ENCODE measurements at places on chromosomes 16 and 17.

- no peak for DNase-seq
Observed at GRCh38 chr16:12262454-12263180, 286.1 kb downstream of the SNX29 start.

DNA sequence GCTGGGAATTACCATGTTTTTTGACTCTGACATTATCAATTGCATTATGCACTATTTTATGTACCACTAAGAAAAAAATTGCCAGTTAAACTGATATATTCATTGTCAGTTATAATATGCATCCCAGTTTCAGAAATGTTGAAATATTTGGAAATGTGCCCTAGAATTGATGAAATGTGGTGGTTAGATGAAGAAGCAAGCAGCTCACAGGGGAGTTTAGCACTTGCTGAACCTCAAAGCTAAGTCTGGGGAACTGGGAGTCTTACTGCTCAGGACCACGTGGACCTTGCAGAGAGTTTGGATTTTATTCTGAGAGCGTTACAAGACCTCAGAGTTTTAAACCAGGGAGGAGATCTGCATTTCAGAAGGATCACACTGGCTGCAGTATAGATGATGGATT lies 67.9 kb downstream of the TNRC6C start:
- no peak for DNase-seq

- no peak for DNase-seq
Observed at GRCh38 chr16:87330646-87331045, 13.5 kb upstream of the C16orf95 start.

DNA sequence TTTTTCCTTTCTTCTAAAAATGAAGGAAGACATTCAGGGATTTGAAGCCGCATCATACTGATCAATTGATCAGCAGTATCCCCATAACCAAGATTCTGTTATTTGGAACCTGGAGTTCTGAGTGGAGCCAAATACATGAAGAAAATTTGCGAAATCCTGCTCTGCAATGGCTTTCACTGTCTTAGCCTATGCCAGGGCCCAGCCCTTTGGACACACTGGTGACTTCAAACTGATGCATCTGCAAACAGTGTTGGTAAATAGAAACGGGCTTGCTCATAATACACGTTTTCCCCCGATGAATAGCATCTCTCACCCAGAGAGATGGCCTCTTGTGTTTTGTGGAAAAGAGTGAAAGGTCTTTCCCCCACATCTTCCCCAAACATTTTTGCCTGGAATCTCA lies 87.6 kb upstream of the TOX3 start:
- no peak for DNase-seq

GRCh38 chr17:18978655-18979054 lies 25.9 kb downstream of the FAM83G start:
- no peak for DNase-seq

GRCh38 chr17:76562734-76563148 lies 22.9 kb downstream of the PRCD start:
- peak; percentile 59 for DNase-seq

- DNase-seq: no peak
Observed at GRCh38 chr17:79406316-79406715, 204.5 kb downstream of the RBFOX3 start.

GRCh38 chr17:40072040-40072734 lies 9.4 kb downstream of the THRA start:
- DNase-seq: peak; percentile 77

DNA sequence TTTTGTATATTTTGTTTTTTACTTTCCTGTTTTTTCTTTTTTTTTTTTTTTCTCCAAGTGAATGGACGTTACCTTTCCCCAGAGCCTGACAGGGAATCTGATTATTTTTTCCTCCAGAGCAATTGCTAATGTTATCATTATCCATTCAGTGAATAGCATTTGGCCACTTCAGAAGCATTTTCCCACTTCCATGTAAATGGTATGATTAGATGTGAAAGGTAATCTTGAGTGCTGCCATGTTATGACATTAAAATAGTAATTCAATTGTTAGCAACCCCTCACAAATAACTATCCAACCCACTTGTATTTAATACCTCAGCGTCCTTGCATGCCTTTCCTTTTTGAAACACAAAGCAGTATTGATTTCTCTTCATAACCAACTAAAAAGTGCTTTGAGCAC lies 1243.8 kb downstream of the CDH8 start:
- no peak for DNase-seq

DNA sequence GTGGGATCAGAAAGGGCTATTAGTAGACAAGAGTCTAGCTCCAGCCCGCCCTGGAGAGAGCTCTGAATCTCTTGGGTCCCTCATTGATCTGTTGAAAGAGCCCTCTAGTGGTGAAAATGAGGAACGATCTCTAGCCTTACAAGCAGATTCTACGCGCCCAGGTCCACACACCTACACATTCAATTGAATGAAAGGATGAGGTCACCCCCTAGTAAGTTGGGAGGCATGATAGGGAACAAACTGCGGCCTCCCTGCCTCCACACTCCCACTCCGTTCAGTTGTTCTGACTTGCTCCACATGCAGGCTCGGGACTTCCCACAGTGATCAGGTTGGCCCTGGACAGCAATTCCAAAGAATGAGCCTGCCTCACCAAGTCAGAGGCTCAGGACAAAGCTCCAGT lies 2.9 kb upstream of the CACNG3 start:
- DNase-seq: peak; percentile 65

GRCh38 chr17:48550502-48551213 lies 5.7 kb upstream of the HOXB2 start:
- DNase-seq: peak; percentile 56

DNA sequence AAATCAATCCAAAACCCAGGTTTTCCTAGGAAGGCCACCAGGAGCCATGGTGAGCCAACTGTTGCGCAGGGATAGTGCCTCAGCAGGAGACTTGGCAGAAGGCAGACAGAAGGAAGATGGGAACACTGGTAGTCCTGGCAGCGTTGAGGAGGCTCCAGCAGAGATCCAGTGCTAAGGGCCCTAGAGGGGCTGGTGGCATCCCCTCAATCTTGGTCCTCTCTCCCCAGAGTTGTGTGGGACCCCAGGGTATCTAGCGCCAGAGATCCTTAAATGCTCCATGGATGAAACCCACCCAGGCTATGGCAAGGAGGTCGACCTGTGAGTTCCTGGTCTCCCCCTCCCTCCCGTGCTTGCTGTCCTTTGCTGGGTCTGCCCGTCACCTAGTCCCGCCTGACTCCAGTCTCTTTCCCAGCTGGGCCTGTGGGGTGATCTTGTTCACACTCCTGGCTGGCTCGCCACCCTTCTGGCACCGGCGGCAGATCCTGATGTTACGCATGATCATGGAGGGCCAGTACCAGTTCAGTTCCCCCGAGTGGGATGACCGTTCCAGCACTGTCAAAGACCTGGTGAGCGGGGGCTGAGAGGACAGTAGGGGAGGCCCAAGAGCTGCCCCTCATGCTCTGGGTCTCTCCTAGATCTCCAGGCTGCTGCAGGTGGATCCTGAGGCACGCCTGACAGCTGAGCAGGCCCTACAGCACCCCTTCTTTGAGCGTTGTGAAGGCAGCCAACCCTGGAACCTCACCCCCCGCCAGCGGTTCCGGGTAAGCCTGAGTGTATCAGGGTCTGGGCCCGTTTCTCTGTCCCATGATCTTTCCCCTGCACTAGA lies 5.7 kb downstream of the CFAP119 start:
- DNase-seq: no peak

DNA sequence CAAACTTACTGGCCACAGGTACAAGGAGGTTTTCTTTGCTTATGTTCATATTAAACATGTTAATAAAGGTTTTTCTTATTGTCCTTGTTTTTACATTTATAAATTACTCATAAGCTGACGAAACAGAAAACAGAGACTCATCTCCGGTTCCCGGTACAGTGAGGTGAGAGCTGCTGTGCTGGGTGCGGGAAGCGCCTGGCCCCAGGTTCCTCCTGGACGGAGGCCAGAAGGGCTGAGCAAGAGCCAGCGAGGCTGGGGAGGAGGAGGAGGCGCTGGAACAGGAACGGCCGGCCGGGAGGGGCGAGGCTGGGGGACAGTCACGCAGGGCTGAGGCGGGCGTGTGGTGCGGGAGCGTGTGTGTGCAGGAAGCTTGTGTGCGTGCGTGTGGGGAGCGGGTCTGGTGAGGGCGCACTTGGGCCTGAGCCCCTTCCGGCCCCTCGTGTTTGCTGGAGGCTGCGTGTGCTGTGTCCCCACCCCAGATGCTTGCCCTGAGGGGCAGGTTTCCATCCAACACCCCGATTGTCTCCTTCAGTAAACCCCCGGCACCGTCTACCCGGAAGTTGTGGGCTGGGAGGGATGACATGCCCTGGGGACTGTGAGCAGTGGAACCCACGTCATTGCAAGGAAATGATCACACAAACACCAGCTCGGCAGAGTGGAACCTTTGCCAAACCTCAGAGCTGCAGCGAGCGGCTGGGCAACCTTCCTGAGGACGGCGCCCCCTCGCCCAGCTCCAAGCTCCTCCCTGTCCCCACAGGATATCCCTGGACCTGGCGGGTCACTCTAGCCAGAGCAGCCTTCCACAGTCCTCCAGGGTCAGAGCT lies 19.5 kb downstream of the CD7 start:
- DNase-seq: peak; percentile 85

GRCh38 chr17:8482546-8482945 lies 46.9 kb downstream of the NDEL1 start:
- no peak for DNase-seq

DNA sequence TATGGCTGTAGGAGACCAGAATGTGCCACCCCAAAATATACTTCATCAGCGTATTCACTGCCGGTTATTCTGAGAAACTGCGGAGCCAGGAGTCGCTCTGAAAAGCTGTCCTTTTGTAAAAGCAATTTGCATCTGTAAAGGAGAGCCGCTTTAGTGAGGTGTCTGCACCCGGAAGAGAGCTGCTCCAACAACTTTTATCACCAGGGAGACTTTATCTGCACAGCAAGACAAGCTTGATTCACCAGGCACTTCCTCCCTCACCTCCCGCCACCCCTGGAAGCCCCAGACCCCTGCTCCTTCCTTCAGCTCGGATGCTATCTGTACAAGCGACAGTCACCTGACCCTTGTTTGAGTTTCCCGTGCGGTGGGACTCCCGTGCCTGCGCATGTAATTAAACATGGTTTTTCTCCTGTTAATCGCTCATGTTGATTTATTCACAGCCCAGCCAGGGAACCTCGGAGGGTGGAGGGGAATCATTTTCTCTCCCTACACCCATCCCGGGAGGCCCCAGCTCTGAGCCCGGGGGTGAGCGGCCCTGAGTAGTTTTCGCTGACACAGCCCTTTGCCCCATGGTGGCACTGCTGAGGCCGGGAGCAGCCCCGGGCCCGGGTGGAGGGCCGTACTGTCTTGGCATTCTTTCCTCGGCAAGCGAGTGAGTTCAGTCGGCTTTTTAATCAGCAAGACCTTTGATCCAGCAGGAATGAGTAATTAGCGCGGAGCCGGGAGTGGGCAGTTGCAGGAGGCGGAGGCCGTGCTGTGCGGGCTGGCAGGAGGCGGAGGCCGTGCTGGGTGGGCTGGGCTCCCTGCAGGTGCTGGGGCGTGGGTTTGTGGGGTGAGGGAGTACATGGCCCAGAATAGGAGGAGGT lies 222.7 kb upstream of the CIBAR2 start:
- no peak for DNase-seq

- DNase-seq: no peak
Observed at GRCh38 chr17:82925336-82925735, 85.5 kb upstream of the ZNF750 start.

DNA sequence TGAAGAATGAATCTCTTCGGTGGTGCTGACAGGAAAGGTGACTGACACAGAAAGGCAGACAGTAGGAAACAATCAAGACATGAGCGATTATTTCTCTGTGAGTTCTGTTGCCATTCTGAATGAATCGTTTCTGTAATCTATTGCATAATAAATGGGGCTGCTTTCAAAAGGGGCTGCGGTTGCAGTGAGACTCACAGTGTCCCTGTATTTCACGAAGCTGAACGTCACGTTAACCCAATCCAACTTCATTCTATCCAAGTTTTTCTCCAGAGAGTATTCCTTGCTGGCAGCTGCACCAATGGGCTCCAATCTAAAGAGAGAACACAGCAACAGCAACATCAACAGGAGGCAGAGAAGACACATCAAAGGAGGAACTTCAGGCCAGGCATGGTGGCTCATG lies 75.4 kb downstream of the DNAH3 start:
- DNase-seq: no peak

DNA sequence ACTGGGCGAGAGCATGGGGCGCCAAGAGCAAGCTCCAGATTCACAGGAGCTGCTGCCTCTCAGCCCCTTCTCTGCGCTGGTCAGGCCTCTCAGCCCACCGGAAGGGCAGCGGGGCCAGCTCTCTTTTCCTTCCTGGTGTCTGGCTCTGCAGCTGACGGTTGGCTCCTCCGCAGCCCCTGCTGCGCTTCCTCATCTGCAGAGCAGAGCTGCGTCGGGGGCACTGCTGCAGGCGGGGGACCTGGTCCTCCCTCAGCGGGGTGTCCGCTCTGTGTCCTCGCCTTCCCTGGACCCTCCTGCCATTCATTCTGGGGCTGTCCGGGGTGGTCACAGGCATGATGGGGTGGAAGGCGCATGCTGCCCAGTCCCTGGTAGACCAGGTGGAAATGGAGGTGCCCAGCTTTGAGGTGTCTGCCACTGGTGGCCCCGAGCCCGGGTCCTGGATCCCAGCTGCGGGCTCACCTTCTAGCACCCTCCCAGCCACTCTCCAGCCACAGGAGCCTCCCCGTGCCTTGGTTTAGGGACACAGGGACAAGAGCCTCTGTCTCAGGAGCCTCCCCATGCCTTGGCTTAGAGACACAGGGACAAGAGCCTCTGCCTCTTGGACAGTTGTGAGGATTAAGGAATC lies 84.8 kb downstream of the IRF8 start:
- no peak for DNase-seq

DNA sequence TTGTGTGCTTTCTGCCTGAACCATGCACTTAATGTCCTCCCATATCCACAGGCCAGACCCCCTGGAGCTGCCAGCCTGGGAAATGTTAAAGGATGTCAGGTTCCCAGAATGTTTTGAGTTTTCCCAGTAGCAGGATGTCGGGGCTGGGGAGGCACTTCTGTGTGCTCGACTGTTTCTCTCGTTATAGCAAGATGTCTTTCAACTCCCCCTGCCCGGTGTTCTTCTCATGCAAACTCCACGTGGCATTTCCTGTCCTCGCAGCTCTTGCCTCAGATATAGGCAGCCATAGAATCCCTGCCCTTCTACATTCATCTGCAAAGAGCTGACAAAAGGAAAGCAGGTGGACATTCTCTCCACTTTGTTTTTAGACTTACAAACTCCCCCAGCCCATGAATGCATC lies 457.2 kb upstream of the CDH11 start:
- no peak for DNase-seq

DNA sequence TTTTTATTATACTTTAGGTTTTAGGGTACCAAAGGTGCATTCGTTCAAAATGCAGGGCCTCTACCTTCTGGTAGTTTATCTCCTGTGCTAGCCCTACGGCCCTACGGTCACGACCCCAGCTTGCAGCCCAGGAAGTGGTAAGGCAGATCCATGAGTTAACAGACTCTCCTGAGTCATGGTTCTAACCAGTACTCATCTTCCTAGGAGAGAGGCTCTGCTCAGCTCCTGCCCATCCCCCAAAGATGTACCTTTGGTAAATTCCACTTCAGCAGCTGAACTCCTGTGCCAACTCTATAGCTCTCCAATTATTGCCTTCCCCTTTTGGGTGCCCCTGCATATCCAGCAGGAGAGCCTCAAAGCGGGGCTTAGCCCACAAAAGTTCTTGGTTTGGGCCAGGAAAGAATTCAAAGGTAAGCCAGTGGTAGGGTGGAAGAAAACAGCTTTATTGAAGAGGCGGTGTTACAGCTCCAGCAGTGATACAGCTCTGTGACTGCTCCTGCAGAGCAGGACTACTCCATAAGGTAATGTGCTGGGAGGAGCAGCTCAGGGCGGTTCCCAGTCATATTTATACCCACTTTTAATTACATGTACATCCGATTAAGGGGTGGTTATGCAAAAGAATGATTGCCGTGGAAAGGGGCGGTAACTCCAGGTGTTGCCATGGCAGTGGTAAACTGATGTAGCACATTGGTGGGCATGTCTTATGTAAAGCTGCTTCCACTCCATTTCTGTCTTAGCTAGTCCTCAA lies 241.4 kb downstream of the PMP22 start:
- DNase-seq: no peak
